ENCODE measurements at places on chromosomes 1 and 21.

DNA sequence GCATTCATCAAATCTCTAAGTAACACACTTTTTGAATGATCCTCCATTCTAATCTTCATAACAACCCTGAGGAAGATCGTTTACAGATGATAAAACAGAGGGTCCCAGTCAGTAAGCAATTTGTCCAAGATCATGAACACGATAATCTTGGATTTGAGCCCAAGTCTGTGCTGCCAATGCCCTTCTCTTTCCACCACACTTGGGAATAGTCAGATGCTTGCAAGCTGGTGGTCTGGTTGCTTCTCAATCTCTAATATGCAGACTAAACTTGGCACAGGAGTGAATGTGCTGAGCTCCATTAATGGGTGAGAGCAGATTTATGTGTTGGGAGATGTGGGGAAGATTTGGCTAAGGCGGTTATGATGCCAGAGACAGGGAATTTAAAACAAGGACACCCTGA, 430.6 kb upstream of the DAB1 start:
- no peak for DNase-seq

GRCh38 chr1:168137515-168137821, 738 bp upstream of the GPR161 start:
- no peak for DNase-seq

- DNase-seq, result peak; percentile 19
Observed at GRCh38 chr21:45599146-45599581, 44.4 kb upstream of the PCBP3 start.

- peak; percentile 85 for DNase-seq
Observed at GRCh38 chr1:6246497-6247467, 2.8 kb downstream of the HES3 start.

- no peak for DNase-seq
Observed at GRCh38 chr1:38266197-38266520, 219.6 kb upstream of the POU3F1 start.

GRCh38 chr1:9690440-9691107, 39.0 kb downstream of the PIK3CD start:
- DNase-seq, result no peak

DNA sequence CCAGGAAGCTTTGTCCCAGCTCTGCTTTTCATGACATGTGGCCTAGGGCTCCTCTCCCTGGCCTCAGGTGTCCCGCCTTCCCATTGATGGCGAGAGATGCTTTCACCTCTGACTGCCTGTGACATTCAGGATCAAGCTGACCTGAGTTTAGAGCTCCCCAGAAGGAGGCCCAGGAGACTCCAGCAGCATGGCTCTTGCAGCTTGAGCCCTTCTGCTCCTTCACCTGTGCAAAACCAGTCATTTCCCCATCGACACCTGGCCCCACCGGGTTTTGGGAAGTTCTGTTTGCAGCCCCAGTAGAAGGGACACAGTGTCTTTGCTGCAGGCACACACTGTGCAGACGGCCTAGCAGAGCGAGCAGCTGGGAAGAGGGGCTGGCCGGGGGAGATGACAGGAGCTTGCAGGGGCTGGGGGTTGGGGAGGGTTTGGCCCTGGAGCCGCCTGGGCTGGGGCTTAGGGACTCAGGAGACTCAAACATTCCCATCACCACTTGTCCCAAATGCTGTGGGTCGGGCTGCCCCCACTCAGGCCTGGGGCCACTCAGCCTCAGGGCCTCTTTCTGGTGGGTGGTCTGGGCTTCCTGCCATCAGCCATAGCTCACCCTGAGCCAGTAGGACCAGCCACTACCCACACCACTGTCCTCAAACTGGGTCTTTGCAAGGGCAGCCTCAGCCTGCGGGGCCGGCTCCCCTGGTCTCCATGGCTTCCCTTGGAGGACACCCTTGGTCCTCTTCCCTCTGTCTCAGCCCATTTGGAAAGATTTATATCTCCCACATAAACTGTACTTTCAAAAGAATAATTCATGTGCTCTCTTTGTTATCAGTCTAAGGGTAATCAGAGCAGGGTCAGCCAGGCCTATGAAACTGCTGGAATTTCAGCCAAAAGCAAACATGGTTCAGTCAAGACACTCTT, 3.8 kb upstream of the EDN2 start:
- peak; percentile 24 for DNase-seq

DNA sequence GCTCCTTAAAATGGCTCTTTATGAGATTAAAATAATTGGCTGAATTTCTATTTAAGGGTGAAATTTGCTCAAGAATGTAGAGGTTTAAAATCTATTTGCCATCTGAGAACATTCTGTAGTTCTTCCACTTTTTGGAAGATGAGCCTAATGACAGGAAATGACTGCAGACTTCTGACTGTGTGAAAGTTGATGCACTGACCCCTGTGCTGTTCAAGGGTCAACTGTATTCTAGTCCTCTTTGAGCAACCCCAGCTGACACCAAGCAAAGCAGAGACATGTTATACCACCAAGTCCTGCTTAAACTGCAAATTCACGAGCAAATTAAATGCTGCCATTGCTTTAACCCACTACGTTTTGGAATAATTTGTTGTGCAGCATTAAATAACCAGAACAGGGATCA, 26.6 kb downstream of the DDAH1 start:
- no peak for DNase-seq

DNA sequence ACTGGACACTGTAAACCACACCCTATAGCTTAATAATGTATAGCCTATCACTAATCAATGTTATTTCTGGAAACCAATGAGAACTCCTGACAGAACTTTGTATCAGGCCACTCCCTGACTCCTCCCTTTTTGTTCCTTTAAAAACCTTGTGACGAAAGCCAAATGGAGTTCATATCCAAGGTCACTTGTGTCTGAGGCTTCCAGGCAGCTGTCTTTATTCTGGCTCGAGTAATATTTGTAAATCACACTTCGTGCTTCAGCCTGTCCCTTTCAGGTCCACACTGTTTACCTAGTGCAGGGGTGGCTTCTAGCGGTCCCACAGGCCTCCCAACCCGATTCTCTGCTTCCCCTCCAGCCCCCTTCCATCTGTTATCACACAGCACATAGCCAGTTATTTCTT, 16.2 kb upstream of the CAPN9 start:
- DNase-seq, result no peak

GRCh38 chr21:19236209-19236608, 832.6 kb upstream of the TMPRSS15 start:
- no peak for DNase-seq

DNA sequence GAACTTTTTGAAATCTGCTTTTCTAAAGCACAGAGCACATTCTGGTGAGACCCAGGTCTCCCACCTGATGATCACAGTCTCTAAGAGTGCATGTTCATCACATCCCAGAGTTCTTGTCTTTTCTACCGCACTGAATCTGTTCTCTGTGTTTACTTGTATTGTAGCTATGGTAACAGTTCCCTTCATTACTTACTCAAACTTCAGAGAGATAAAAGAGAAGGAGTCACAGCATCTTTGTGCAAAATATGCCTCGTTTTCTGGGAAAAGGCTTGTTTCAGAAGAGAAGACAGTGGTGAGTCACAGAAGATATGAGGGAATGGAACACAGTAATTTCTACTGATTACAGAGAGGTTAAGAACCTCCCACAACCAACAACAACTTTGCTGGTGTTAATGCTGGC, 580.6 kb downstream of the PLA2G4A start:
- DNase-seq, result no peak

GRCh38 chr1:244052728-244053312, 1.7 kb downstream of the ZBTB18 start:
- no peak for DNase-seq

- no peak for DNase-seq
Observed at GRCh38 chr1:78516716-78517115, 25.9 kb downstream of the PTGFR start.
